ENCODE measurements at places on chromosomes 11 and 22.

DNA sequence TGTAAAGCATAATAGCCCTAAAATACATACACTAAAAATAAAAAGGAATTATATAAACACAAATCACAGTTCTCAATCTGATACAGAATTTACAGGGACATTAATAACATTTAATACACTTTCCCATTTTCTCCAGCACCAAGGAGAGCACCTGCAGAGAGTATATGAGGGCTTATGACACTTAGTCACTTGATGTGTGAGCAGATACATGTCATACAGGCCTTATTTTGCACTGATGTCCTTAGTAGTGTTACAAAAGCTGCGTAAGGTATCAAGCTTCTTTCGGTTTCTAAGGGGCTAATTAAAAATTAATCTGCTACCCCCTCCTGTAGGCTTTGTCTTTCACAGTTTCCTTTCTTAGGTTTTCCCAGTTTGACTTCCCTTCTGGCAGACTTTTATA, 61.3 kb downstream of the TRIM44 start:
- no peak for DNase-seq

DNA sequence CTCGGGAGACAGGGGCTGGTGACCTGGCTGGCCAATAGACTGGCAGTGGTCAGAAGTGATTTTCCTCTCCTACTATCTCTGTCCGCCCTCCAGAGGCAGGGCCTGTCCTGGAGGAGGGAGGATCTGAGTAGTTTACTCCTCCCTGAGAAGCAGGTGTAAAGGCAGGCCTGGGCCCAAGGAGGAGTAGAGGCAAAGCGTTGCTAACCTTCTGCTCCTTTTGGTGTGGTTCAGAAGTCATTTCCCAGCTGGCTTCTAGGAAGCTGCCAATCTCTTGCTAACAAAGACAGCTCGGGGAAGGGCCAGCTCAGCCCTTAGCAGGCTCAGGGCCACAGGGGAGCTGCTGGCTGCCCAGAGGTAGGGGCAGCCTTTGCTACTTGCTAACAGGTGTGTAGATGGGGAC, 151.1 kb upstream of the NECTIN1 start:
- no peak for DNase-seq

DNA sequence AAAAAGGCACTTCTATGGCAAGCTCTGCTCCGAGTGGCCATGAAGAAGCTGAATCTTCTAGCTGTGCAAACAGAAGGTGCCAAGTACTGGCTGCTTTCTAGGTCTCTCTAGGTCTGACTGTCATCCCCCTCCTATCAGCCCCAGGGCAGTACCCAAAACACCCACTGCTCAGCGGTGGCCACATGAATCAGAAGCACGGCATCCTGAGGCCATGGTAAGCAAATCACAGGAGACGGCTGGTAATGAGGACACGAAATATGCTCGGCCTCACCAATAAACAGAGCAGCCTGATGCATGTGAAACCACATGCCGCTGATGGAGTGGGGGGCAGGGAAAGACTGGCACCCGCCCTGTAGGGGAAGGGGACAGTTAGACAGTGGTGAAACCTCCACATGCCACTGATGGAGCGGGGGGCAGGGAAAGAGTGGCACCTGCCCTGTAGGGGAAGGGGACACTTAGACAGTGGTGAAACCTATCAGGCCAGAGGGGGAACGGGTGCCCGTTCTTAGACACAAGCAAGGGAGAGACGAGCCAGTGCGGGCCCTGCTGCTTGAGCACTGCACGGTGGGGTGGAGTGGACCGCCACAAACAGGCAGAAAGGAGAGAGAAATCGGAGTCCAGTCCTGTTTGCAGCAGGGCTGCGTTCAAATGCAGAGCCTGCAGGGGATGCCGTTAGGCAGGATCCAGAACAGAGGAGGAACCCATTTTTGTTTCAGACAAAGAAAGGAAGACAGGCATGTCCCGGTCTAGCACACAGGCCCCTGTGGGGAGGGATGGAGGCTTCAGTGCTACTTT, 29.9 kb upstream of the MOB2 start:
- DNase-seq = peak; percentile 56

DNA sequence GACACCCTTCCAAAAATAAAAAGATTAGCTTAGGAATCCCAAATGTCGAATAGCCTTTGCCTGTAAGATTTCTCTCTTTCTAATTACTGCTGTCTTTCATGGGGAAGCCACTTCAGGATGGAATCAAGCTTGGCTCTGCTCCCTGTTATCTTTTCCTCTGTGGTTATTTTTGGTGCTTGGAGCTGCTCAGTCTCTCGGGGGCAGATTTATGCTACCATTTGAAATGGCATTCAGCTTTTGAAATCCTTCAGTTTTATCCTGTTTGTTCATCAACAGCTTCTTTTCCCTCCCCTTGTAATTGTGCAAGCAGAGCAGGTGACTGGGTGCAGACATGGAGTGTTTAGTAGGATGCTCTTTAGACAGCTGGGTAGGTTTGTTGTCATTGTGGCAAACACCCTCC, 111.0 kb downstream of the DBX1 start:
- no peak for DNase-seq

DNA sequence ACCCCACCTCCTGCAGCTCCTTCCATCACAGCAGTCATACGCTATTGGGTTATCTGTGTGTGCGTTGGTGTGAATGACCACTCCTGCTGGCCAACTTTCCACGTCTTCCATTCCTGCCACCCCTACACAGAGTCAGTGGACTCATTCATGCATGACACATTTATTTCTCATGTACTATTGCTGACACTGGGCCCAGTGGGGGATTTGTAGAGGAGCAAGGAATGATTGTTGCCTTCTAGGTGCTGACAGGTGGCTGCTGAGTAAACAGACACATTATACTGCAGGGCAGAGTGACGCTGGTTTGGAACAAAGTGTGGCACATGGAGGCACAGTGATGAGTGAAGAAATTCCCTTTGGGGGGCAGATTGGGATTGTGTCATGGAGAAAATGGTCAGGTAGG, 113.9 kb downstream of the CCDC81 start:
- DNase-seq = no peak

DNA sequence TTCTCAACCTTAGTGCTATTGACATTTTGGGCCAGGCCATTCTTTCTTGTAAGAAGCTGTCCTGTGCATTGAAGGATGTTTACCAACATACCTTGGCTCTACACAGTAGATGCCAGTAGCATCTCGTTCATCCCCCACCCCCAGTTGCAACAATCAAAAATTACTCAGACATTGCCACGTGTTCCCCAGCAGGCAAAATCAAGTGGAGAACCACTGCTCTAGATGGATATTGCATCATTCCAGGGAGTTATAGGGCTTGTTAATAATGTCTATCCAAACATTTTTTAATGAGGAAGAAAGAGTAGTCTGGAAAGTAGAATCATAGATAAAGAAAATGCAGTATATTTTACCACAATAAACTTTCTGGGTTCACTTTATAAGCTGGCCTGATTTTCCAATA, 64.1 kb downstream of the PRMT3 start:
- DNase-seq = peak; percentile 24

- DNase-seq = no peak
These were observed 20.1 kb downstream of the FZD4 start for GRCh38 chr11:86934926-86935579.

GRCh38 chr11:117874253-117874909, 2.1 kb downstream of the FXYD6 start:
- no peak for DNase-seq

DNA sequence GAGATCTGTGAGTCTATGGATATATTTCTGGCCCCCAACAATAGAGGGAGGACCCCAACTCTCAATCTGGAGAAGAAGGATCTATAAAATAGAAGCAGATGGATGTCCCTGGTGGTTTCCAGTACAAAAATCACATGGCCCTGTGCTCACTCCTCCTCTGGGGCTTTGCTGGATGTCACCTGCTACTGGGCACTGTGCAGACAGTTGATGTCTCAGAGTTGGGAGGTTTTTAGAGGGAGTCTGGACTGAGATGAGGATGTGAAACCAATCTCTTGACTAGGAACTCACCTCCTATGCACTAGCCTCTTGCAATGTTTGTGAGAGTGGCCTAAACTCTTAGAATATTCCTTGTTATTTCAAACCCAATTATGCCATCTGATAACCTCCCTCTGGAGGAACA, 107.2 kb downstream of the SCN3B start:
- DNase-seq = no peak

DNA sequence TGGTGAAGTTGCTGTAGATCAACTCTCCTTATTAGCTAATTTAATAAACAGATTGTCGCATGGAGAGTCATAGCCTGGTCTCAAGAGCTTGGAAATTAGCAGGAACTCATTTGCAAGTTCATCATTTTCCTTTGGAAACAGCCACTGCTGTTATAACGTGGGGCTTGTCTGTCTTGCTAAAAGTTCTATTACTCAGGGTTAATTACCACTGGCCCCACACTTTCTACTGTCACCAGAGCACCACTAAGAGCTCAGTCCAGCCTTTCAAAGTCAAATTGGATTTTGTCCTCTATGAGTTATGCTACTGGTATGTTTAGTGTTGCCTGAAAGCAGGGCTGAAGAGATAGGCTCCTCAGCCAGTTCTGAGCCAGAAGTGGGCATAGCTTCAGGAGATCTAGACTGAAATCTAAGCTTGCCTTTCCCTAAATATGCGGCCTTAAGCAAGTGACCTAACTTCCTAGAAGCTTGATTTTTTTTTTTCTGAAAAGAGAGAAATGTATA, 292.2 kb downstream of the INSC start:
- DNase-seq = no peak

GRCh38 chr11:19954899-19955298, 205.4 kb downstream of the DBX1 start:
- DNase-seq = no peak

DNA sequence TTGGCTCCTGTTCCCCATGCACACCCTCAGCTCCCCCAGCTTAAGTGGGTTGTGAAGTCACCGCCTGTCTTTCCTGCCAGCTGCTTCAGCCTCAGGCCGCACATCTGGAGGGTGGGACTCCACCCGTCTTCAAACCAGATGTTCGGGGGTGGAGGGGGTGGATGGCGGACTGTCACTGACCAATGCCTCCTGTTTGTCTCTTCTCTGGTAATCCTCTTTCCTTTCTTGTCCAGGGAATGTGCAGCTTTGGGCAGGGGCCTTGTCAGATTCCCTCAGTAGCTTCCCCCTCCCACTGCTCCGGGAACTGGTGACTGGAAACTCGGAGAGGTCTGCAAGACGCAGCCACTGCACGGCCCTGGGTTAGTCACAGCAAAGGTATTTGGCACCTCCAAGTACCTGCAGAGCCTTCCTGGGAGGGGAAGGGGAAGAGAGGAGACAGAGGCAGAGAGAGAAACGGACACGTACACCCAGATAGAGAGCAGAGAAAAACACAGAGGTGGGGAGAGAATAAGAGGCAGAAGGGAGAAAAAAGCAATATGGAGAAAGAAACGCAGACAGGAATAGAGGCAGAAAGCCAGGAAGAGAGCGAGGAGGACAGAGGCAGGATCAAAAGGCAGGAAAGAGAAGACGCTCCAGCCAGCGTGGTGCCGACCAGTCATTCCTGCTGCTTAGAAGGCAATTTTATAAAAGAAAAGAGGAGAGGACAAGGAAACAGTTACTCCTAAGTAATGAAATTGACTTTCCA, 56.1 kb upstream of the TIMP3 start:
- DNase-seq = peak; percentile 11

DNA sequence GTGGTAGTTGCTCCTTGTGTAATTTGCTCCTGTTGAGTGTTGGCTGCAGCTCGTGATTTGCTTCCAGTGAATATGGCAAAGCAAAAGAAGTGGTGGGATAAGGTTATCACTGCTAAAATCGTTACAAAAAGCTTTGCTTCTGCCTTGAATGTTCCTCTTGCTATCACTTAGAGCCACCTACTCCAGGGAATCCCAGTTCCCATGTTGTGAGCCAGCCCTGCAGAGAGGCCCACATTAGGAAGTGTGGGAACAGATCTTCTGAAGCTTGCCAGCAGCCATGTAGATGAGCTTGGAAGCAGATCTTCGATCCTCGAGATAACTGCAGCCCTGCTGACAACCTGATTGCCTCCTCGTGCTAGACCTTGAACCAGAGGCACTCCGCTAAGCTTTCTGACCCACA, 71.0 kb downstream of the SPECC1L start:
- no peak for DNase-seq

GRCh38 chr22:24117942-24118341, 63.3 kb upstream of the SUSD2 start:
- no peak for DNase-seq

DNA sequence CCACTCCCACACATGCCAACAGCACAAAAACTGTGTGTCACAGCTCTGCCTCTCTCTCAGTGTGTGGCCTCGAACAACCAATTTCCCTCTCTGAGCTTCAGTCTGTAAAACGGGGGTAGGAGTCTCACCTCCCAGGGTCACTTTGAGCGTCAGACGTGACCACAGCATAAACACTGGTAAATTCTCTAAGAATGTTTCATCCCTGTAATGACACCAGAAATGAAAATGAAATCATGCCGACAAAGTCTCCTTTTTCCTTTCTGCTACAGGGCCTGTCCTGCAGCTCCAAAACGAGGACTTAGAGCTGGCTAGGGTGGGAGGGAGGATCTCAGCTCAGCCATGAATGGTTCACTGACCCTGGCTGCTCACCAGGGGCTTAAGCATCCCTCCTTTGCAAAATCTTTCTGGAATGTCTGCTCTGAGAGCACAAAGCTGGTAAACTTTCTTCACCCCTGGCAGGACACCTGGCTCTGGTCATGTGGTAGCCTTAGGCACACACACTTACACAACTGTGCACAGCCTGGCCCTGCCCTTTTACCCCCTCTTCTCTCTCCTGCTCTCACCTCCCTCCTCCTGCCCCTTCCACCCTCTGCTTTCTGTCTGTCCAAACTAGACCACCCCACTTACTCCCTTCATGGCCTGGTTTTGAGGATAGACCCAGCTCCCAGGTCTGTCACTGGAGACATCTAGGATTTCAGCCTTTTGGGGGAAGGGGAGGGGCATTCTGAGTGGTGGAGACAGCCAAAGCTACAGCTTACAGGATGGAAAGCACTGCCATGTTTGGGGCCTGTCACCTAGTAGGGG, 12.3 kb upstream of the TSKU start:
- DNase-seq = peak; percentile 92

DNA sequence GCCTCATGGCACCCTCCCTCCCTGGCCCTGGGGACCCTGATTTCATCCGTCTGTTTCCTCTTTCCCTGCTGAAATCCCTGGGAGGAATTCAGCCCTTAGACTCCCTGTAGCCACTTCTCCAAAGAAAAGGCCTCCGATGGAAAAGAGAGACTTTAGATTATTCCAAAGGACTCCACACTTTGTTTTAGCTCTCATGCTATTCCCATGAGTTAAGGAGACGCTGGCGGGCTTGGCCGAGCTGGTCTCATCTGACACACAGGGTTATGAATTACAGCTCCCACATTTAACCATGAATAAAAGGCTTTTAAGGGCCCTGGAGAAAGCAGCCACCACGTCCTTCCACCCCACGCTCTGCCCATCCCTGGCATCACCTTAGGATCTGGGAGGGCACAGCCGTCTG, 57.0 kb downstream of the ANO1 start:
- no peak for DNase-seq

All from AG09309 (cell line).